ENCODE measurements at places on chromosomes 5 and 9.
A peak's percentile ranks its signal among the peaks of the same experiment; 100 is the strongest.

- H3K36me3 ChIP-seq, result no peaks in the 10 kb centered on the region
- H3K27me3 ChIP-seq, result no peaks in the 10 kb centered on the region
- no peaks in the 10 kb centered on the region for H3K4me1 ChIP-seq
Measured at GRCh38 chr5:147986134-147986757, 77.5 kb upstream of the SPINK5 start.

DNA sequence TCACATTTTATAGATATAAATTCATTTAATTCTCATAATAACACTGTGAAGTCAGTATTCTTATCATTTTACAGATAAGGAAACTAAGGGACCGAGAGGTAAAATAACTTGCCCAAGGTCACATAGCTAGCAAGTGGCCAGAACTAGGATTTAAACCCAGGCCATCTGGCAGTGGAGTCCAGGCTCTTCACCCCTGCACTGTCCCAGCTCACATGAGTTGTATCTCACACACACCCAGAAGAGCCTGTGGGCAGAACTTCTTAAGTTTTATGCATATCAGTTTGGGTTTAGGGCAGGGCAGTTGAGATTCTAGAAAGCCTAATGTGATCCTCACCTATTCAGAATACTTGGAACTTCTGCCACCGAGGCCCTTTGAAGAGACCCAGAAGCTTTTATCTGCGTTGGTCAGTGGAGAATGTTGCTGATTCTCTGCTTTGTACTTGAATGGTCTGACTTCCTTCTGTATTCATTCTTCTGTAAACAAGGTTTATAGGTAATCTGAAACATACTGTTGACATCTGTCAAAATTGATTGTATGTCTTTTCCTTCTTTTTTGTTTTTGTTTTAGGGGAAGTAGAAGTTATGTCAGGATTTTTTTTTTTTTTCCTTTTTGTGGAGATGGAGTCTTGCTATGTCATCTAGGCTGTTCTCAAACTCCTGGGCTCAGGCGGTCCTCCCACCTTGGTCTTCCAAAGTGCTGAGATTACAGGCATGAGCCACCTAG, 75.8 kb downstream of the KIAA1958 start:
- H3K4me3 ChIP-seq, result no peak overlapping the region
- DNase-seq, result no peak
- H3K4me1 ChIP-seq, result peaks cover 2% of the 10 kb centered on the region
- H3K27me3 ChIP-seq, result no peaks in the 10 kb centered on the region

DNA sequence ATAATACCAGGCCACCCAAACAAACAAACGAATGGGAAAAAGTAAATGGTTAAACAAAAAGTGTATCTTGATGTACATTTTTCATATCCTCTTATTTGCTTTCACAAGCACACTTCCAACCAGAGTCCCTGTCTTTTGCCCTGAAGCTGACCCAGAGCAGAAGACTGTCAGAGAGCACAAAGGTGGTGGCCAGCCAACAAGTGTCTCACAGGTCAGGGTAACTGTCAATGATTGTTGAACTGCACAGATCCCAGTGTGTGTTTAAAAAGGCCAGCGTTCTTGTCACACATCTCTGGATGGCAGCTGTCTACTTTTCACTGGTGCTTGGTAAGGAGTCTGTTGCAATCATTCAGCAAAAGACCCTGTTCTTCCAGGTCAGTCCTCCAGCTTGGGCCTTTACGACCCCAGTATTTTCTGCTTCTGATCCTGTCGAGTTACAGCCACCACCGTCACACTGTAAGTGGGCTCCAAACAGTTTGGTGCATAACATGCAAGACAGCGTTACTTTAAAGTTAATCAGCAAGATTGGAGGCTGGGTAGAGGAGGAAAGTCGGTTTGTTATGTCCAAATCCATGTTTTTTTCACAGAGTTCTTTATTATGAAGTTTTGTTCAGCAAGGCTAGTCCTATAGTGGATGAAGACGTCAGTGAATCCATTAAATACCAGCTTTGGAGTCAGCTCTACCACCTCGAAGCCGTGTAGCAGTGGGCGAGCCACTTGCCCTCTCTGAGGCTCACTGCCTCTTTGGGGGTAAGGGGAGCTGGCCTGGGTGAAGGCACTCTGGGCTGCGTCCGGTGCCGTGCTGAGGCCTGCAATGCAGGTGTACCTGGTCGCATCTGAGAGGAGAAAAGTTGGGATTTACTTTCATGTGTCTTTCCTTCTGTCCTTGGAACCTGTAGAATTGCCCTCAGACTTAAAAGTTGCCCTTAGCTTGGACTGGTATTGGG, 265.7 kb downstream of the AOPEP start:
- H3K27ac ChIP-seq, result no peak overlapping the region
- no peak overlapping the region for H3K4me3 ChIP-seq
- no peaks in the 10 kb centered on the region for H3K36me3 ChIP-seq
- DNase-seq, result no peak
- H3K27me3 ChIP-seq, result no peaks in the 10 kb centered on the region

DNA sequence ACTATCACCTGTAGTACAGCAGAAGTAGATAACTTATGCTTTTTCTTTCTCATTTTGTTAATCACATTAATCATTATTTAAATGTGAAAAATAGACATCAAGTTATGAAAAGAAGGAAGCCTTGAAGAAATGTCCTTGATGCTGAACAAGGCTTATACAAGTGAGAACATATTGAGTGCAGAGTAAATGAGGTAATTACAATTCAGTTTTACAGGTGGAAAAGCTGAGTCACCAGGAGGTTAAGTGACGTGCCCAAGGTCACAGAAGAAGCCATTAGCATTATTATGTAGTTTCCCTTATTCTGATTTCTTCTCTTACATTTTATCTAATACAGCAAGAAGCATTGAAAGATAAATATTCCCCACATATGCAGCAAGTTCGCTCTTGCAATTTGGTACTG, 998.5 kb upstream of the CDH6 start:
- no peaks in the 10 kb centered on the region for H3K4me1 ChIP-seq
- no peak for DNase-seq
- H3K27me3 ChIP-seq, result no peaks in the 10 kb centered on the region
- no peak overlapping the region for H3K4me3 ChIP-seq
- H3K36me3 ChIP-seq, result no peaks in the 10 kb centered on the region
- no peak overlapping the region for H3K27ac ChIP-seq

DNA sequence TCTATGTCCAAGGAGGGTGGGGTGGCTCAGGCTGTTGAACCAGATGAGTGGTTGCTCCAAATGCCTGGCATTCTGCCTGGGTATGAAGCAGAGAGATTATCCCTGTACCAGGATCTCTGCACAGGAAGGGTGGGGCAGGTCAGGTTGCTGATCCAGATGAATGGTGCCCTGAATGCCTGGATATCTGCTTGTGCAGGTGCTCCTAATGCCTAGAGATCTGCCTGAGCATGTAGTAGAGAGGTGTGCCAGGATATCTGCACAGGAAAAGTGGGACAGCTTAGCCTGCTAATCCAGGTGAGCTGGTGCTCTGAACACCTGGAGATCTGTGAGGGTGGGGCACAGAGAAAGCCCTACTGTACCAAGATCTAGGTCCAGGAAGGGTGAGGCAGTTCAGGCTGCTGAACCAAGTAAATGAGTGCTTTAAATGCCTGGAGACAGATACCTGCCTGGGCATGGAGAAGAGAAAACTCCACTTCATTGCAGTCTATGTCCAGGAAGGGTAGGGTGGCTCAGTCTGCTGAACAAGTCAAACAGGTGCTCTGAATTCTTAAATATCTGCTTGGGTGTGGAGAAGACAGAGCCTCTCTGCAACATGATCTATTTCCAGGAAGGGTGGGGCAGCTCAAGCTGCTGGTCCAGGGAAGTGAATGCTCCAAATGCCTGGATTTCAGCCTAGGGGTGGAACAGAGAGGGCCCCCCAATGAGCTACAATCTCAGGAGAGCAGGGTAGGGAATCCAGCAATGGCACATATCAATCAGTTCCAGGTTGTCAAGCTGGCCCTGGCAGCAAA, 189.4 kb upstream of the DMRTA1 start:
- H3K4me3 ChIP-seq, result no peak overlapping the region
- peaks cover 7% of the 10 kb centered on the region for H3K27me3 ChIP-seq
- no peaks in the 10 kb centered on the region for H3K36me3 ChIP-seq

GRCh38 chr5:158792186-158792585, 307.5 kb downstream of the EBF1 start:
- DNase-seq, result no peak
- no peak overlapping the region for H3K27ac ChIP-seq
- no peaks in the 10 kb centered on the region for H3K27me3 ChIP-seq
- no peak overlapping the region for H3K4me3 ChIP-seq
- no peaks in the 10 kb centered on the region for H3K36me3 ChIP-seq

DNA sequence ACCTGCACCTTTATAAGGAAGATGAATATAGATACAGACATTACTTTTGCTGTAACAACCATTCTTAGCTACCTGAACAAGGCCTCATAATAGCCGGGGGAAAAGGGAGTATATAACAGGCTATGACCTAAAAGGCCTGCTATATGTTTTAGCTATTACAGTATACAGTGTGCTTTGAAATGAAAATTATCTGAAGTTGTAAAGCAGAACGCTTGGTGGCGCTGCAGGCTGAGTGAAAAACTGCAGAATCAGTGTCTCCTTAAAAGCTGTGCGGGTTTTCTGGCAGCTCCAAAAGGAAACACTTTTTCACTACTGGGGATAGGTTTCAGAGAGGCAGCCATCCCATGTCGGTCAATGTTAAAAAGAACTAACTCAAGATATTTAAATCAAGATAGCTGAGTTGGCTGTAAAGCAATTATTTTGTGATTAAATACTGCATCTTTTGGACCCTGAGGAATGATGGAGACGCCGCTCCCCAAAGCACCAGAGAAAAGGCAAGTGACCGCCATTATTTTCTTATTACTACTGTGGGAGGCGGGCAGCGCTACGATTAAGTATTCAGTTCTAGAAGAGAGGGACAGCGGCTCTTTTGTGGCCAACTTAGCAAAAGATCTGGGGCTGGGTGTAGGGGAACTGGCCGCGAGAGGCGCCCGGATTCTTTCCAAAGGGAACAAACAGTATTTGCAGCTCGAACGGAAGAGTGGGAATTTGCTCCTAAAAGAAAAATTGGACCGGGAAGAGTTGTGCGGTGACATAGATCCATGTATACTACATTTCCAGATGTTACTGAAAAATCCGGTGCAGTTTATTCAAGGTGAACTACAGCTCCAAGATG, 5.9 kb downstream of the PCDHB6 start:
- DNase-seq, result no peak
- H3K4me1 ChIP-seq, result no peaks in the 10 kb centered on the region
- no peaks in the 10 kb centered on the region for H3K36me3 ChIP-seq
- no peak overlapping the region for H3K27ac ChIP-seq

GRCh38 chr5:165919196-165919595, 2372.2 kb upstream of the WWC1 start:
- no peaks in the 10 kb centered on the region for H3K36me3 ChIP-seq
- no peak overlapping the region for H3K27ac ChIP-seq
- DNase-seq, result no peak
- no peaks in the 10 kb centered on the region for H3K27me3 ChIP-seq
- no peaks in the 10 kb centered on the region for H3K4me1 ChIP-seq

- H3K27me3 ChIP-seq, result no peaks in the 10 kb centered on the region
- H3K36me3 ChIP-seq, result no peaks in the 10 kb centered on the region
- DNase-seq, result no peak
- H3K4me3 ChIP-seq, result no peak overlapping the region
- no peak overlapping the region for H3K27ac ChIP-seq
Measured at GRCh38 chr9:70514273-70514672, 99.8 kb upstream of the KLF9 start.

- DNase-seq, result peak; percentile 28
- H3K4me1 ChIP-seq, result peaks cover 3% of the 10 kb centered on the region
- no peaks in the 10 kb centered on the region for H3K27me3 ChIP-seq
- peak overlapping the region; percentile 86 for H3K27ac ChIP-seq
- H3K36me3 ChIP-seq, result no peaks in the 10 kb centered on the region
- H3K4me3 ChIP-seq, result peak overlapping the region; percentile 99
Measured at GRCh38 chr5:131264451-131265099, 722 bp downstream of the CDC42SE2 start.

DNA sequence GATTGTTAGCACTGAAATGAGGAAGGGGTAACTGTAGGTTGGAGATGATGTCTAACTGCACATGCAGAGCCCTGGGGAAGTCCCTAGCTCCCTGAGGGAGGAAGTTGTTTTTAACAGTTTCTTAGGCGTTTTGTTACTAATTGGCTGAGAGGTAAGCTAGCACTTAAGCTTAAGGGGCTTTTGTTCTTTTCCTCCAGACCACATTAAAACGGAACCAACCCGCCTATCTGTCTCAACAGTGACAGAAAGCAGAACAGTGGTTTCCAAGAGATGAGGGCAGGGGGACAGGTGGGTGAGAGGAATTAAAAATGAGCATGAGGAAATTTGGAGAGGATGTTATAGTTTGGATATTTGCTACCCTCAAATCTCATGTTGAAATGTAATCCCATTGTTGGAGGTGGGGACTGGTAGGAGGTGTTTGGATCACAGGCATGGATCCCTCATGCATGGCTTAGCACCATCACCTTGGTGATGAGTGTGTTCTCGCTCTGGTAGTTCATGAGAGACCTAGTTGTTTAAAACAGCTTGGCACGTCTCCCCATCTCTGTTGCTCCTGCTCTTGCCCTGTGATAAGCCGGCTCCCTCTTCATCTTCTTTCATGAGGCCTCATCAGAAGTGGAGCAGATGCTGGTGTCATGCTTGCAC, 38.9 kb downstream of the LYRM7 start:
- no peak overlapping the region for H3K27ac ChIP-seq
- peaks cover 1% of the 10 kb centered on the region for H3K4me1 ChIP-seq
- H3K27me3 ChIP-seq, result no peaks in the 10 kb centered on the region
- H3K4me3 ChIP-seq, result no peak overlapping the region
- H3K36me3 ChIP-seq, result no peaks in the 10 kb centered on the region

GRCh38 chr5:177368869-177369644, 11.3 kb downstream of the RGS14 start:
- H3K4me3 ChIP-seq, result no peak overlapping the region
- H3K4me1 ChIP-seq, result peaks cover 11% of the 10 kb centered on the region
- no peaks in the 10 kb centered on the region for H3K36me3 ChIP-seq
- peaks cover 4% of the 10 kb centered on the region for H3K27me3 ChIP-seq
- H3K27ac ChIP-seq, result no peak overlapping the region

- H3K27me3 ChIP-seq, result peaks cover 3% of the 10 kb centered on the region
- H3K4me1 ChIP-seq, result no peaks in the 10 kb centered on the region
- no peak within 1 kb of the TSS for H3K27ac ChIP-seq
- no peaks in the 10 kb centered on the region for H3K36me3 ChIP-seq
Measured at GRCh38 chr5:19987612-19988361, at the start of gene CDH18. TSS of gene CDH18 (minus strand) at chr5:19988200. CDS start at chr5:19838986, 149,214 bp downstream.

DNA sequence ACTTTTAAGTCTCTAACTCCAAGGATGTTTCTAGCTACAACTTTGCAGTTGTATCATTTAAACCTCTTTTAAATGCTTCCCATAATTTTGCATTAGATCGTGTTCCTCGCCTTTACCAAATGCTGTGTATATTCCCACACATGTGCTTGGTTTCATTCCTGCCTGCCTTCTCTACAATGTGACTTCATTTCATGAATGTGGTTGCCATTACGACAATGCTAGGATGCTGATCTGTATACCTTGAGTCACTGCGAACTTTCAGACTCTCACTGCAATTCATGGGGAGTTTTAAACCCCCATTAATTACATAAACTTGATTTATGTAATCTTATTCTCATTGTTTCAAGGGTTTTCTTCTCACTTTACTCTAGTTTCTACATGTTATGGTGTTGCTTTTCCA, 50.3 kb downstream of the UBE2QL1 start:
- H3K4me3 ChIP-seq, result no peak overlapping the region
- DNase-seq, result no peak
- no peaks in the 10 kb centered on the region for H3K4me1 ChIP-seq
- H3K27me3 ChIP-seq, result no peaks in the 10 kb centered on the region
- no peaks in the 10 kb centered on the region for H3K36me3 ChIP-seq
- H3K27ac ChIP-seq, result no peak overlapping the region
